Activated naive CD8-positive, alpha-beta T cell treated with anti-CD3 and anti-CD28 coated beads, Interleukin-2, amount 10 ng/mL, durations not matched to agents 7 days and 5 days (primary cell): ENCODE measurements at places on chromosomes 4 and X. TPM values are rescaled to one million over a fixed set of nuclear protein-coding genes. Genes with fewer than 3 reads are reported as not detected.

- H3K36me3 ChIP-seq: no peaks in the 10 kb centered on the region
- no peak overlapping the region for H3K4me3 ChIP-seq
- H3K4me1 ChIP-seq: no peaks in the 10 kb centered on the region
Measured at GRCh38 chr4:165384598-165384997, 5.8 kb downstream of the CPE start.

- no peak for DNase-seq
- no peak overlapping the region for H3K27ac ChIP-seq
- no peaks in the 10 kb centered on the region for H3K27me3 ChIP-seq
- H3K36me3 ChIP-seq: no peaks in the 10 kb centered on the region
- H3K4me1 ChIP-seq: no peaks in the 10 kb centered on the region
Measured at GRCh38 chr4:125522992-125523391, 208.2 kb downstream of the FAT4 start.

DNA sequence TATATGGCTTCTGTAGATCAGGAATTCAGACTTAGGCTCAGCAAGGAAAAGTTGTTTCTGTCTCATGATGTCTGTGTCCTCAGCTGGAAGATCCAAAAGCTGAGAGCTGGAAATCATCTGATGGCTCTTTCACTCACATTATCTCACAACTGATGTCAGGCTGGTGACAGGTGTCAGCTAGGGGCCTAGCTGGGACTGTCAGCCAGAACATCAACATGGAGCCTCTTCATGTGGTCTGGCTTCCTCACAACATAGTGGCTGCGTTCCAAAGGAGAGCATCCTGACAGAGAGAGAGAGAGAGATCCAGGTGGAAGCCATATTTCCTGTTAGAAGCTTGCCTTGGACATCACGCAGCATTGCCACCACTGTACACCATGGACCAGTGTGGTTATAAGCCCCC lies 10.6 kb upstream of the INTS6L start:
- H3K4me1 ChIP-seq: no peaks in the 10 kb centered on the region
- no peak for DNase-seq
- no peaks in the 10 kb centered on the region for H3K27me3 ChIP-seq
- H3K27ac ChIP-seq: no peak overlapping the region

GRCh38 chr4:56681158-56681852 lies at the start of gene HOPX:
Gene HOPX, minus strand, starts transcription at chr4:56681296. Its CDS starts 23,480 bp downstream, at chr4:56657816.
- H3K4me3 ChIP-seq: peak within 1 kb of the TSS; percentile 41
- peak; percentile 33 for DNase-seq
- H3K4me1 ChIP-seq: peaks cover 11% of the 10 kb centered on the region

DNA sequence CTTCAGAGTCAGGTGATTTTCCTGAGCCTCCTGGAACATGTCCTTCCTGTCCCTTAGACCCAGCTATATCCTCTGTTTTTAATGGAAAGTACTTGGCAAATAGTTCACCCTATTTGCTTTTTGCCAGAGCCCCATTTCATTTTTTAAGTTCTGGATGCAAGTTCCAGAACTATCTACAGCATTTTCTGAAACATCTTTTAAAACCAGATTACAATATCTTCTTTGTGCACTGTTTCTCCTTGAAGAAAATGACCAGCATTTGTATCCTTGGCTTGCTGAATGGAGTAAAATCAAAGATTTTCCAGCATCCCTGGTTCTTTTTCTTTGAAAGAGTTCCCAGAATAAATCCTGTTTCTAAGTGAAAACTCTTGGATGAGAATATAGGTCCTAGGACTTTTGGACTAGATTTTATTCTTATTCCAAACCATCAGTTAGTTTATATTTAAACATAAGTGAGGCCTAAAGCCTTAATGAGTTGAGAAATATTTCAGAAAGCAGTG lies 224.3 kb downstream of the ANK2 start:
- no peak overlapping the region for H3K27ac ChIP-seq
- H3K36me3 ChIP-seq: no peaks in the 10 kb centered on the region
- H3K4me3 ChIP-seq: no peak overlapping the region
- H3K4me1 ChIP-seq: no peaks in the 10 kb centered on the region
- H3K27me3 ChIP-seq: peaks cover 15% of the 10 kb centered on the region

DNA sequence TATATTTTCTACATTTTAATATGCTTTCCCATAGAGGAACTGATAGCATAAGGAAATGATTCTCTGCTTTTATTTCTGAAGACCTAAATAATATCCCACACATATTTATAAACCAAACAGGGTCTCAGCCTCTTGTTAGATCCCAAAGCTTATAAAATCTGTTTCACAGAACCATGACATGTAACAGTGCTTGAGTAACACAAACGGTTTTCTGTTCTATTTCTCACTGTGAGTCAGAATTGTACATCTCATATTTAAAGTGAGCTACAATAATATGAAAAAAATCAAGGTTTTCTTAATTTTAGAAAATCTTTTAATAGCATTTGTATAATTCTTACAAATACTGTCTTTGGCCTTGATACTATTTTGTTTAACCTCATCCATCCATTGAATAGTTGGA lies 51.2 kb downstream of the NR3C2 start:
- H3K36me3 ChIP-seq: peaks cover 2% of the 10 kb centered on the region
- no peak for DNase-seq
- H3K27me3 ChIP-seq: no peaks in the 10 kb centered on the region
- H3K4me1 ChIP-seq: peaks cover 1% of the 10 kb centered on the region
- H3K27ac ChIP-seq: no peak overlapping the region

DNA sequence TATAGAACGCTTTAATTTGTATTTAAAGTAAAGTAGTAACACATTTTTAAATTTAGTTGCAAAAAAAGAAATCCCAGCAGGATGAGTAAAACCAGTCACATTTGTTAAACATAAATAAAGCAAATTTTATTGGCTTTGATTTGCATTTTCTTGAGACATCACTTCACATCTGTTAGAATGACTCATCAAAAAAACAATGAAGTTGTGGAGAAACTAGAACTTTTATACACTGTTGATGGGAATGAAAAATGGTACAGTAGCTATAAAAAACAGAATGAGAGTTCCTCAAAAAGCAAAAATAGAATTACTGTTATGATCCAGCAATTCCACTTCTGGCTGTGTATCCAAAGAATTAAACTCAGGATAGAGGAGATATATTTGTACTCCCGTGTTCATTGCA lies 454.0 kb upstream of the KLHL4 start:
- no peak overlapping the region for H3K27ac ChIP-seq
- no peaks in the 10 kb centered on the region for H3K36me3 ChIP-seq
- no peaks in the 10 kb centered on the region for H3K4me1 ChIP-seq
- H3K4me3 ChIP-seq: no peak overlapping the region

GRCh38 chrX:43083016-43083415 lies 305.1 kb upstream of the PPP1R2C start:
- DNase-seq: no peak
- peaks cover 2% of the 10 kb centered on the region for H3K27me3 ChIP-seq
- H3K4me3 ChIP-seq: no peak overlapping the region

DNA sequence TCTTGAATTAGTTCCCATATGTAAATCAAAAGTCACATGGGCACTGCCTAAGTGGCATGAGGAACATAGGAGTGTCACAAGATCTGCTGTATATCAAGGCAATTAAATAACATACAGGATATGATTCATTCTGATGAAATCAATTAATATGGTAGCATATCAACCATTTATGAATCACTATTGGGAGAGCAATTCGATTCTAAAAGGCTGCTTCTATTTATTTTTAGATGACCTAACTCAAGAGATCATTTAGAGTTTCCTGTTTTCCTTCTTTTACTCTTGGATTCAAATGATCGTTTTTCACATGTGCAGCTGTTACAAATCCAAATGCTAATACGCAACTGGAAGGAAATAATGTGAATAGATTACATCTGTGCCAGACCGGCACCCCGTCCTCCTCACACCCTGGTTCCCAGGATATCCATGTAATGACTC lies 81.9 kb downstream of the HCCS start:
- H3K27me3 ChIP-seq: no peaks in the 10 kb centered on the region
- H3K27ac ChIP-seq: no peak overlapping the region
- H3K4me3 ChIP-seq: no peak overlapping the region
- no peaks in the 10 kb centered on the region for H3K4me1 ChIP-seq

DNA sequence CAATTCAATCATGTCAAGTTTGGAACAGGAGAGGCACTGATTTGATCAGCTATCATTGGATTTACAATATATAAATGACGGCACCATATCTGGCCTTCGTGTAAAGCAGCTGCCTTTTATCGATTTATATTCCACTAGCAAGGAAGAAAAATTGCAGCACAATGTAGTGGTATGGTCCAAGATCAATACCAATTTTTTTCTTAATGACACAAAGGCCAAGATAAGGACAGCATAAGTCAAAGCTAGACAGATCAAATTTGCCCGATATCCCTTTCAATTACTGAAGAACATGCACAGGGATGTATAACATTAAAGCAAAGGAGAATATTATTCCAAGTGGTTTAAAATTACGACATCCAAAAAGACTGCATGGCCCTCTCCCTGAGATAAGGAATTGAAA lies 167.4 kb downstream of the GPC3 start:
- DNase-seq: no peak
- H3K27me3 ChIP-seq: no peaks in the 10 kb centered on the region
- H3K36me3 ChIP-seq: no peaks in the 10 kb centered on the region
- H3K4me3 ChIP-seq: no peak overlapping the region

The POLN gene
- 3.2 TPM for total RNA-seq

The RTL3 gene
- not detected for total RNA-seq

The TAF7L gene
- total RNA-seq: not detected

The GDPD2 gene
- total RNA-seq: not detected

The SH3D19 gene
- total RNA-seq: not detected

The ARSJ gene
- total RNA-seq: not detected

The TLR8 gene
- total RNA-seq: 0.11 TPM

The GRIA3 gene
- 0.54 TPM for total RNA-seq
